ENCODE measurements at places on chromosomes 16 and 17.

DNA sequence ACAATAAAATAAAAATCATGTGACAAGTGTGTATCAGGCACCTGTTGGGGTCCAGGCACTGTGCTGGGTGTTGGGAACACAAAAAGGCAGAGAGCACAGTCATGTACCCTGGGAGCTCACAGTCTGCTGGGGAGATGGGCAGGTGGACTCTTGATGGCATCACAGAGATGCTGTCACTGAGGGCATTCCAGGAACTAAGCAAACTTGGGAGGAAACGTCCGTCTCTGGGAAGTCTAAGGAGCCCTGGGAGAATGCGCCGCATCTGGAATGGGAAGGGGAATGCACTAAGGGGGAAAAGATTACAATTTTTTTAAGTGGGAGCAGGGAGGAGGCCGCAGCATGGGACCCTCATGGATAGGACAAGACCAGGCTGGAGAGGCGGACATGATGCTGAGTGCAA, 80.9 kb upstream of the ZNF423 start:
- no peak for DNase-seq

GRCh38 chr16:87658564-87659225, 56.4 kb downstream of the JPH3 start:
- DNase-seq = no peak

GRCh38 chr17:7307686-7308624, 527 bp downstream of the EIF5A start:
- DNase-seq = no peak

DNA sequence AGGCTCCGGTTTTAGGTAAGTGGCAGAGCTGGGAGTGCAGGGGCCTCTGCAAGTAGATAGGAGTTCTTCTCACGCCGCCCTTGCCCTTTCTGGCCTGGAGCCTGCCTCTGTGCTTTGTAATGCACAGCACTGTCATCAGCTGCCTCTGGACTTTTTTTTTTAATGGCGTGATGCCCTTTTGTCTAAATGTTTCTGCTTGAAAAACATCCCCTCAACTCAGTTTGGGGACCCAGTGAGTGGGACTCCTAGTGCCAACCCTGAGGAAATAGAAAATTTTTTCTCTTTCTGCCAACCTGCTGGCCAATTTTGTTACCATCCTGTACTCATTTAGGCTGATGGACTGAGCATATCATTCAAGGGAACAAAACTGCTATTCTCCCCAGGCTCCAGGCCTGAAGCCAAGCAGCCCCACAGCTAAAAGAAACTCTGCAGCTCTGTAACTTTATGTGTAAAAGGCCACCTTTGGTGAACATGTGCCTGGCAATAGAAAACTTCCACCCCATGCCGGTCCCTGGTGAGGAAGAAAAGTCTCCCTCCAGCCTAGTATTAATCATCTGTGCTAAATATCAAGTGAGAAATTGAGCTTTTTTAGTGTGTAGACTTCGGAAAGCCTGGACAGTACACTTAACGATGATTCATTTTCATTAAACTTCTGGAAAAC, 22.5 kb downstream of the SLC6A2 start:
- DNase-seq = no peak

- no peak for DNase-seq
Measured at GRCh38 chr16:84663433-84664101, 15.3 kb downstream of the KLHL36 start.

GRCh38 chr17:47967607-47968252, 3.2 kb upstream of the CDK5RAP3 start:
- DNase-seq = no peak

GRCh38 chr17:10697092-10698081, at the start of the genes ADPRM and SCO1:
Gene ADPRM (plus strand): TSS chr17:10697594. CDS start chr17:10704927, 7,333 bp downstream.
Gene SCO1 (minus strand): TSS chr17:10697533. CDS start chr17:10697507, 26 bp downstream.
- peak; percentile 97 for DNase-seq

Data from ascending aorta (tissue), 2 donors.